PC-3 (cell line): ENCODE measurements at places on chromosomes 1 and 21. TPM values are rescaled to one million over a fixed set of nuclear protein-coding genes. Genes with fewer than 3 reads are reported as not detected.

Gene TDRD5
- not detected in 2 replicates for total RNA-seq

Gene TMEM240
- 0.87 and 2.0 TPM in 2 replicates for total RNA-seq

Gene TCP10L
- 0.23 and 2.1 TPM in 2 replicates for total RNA-seq

Gene FCRL6
- total RNA-seq: not detected in 2 replicates
